ENCODE measurements at places on chromosomes 13 and 19.

- DNase-seq: no peak
Observed at GRCh38 chr19:40813182-40813581, 14.2 kb downstream of the EGLN2 start.

DNA sequence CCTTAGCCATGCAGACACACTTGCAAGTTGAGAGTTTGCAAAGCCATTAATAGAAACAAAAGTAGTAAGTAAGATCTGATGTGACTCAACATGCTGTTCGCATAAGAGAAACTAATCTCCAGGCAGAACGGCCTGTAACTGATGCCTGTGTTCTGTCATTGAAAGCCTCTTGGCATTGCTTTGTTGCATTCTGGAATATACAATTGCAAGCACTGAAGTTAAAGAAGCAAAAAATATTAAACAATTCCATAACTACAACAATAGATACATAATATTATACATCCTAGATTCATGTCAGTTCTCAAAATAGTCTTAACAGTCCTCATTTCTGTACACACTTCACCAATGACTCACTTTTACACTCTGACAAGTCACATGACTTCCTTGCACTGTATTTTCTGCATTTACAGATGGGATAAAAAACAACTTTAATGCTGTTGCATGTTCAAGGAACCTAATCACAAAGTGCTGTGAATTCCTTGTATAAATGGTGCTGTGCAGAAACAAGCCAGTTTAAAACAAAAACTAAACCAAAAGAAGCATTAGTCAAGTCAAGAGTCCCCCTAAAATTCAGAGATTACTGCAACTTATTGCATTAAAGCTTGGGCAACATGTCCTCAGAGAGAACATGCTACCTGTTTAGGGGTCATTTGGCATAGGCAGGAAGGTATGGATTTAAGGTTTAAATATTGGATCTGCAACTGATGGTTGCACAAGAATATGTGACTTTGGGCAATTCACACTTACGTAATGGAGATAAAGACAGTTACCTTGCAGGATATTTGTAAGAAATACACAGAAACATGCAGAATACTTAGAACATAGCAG is 79.5 kb upstream of the SERP2 start:
- no peak for DNase-seq

DNA sequence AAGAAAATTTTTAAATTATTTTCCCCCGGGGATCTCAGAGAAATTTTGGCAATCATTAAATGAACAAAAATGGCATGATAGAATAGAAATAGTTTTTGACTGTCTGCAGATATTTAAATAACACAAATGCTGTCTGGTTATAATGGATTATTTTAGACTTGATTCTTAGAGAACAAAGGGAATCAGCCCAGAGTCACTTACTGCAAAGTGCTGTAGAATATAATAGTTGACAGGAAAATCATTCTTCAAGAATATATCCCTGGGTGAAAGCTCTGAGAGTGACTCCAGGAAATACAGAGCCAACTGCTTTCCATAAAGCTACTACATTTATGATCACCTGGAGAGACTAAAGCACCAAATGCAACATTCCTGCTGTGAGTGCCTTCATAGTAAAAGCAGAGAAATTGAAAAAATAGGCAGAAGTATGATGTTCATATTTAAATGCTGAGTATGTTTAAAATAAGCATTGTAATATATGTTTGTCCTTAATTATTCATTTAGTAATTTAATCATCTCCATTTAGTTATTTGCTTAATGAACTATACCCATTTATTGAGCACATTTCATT is 1765.8 kb downstream of the SLITRK1 start:
- DNase-seq: no peak

DNA sequence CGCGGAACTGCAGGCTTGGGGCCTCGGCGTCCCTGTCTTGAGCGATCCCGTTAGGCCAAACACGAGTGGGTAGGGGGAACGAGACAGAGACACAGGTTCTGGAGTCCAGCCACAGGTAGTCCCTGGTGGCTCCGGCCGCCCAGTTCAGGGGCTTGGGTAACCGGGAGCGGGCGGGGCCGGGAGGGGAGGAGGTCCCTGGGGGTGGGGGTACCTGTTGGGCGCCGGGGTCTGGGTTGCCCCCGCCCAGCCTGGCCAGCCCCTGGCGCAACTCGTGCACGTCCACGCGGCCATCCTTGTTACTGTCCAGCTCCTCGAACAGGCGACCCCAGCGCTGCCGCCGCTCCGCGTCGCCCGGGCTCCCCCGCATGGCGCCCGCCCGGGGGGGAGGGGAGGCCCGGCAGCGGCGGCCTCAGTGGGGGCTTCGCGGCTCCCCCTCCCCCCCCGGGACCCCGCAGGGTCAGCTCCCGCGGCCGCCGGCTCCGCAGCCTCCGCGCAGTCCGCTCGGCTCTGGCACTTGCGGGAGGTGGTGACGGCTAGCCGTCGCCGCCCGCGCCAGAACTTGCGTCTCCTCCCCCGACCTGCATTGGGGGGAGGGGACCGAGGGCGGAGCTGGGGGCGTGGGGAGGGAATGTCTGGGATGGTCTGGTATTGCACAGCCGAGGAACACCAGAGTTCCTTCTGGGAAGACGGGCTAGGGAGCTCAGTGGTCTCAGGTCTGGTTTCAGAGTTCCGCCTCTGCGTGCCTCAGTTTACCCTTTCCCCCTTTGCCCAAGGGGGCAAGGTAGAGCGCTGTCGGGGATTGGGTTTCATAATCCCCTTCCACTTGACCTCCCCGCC is at the start of gene SLC25A23:
TSS of gene SLC25A23 (minus strand) at position 531 of the 837 bp plus-strand sequence. CDS start at position 367, 164 bp downstream.
- DNase-seq: peak; percentile 22

DNA sequence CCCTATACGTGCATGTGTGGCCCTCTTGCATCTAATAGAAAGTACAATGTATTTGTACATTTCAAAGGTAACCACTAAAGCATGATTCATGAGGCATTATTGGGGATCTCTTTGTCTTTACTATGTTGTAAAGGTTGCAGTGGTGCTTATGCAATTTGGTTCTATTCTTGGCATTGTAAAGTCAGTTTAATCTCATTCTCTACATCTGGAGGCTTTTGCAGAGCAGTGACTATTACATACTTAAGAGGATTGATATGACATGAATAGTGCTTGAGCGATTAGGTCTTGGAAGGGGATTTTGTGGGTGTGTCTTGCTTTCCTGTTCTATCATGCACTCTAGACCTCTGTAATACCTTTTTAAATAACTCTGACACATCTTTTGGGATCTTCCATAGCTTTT is 610.0 kb downstream of the EFNB2 start:
- no peak for DNase-seq

- DNase-seq: no peak
Observed at GRCh38 chr13:104837756-104838155, 1697.7 kb downstream of the EFNB2 start.

- no peak for DNase-seq
Observed at GRCh38 chr13:90706631-90707030, 640.9 kb upstream of the MIR17HG start.

DNA sequence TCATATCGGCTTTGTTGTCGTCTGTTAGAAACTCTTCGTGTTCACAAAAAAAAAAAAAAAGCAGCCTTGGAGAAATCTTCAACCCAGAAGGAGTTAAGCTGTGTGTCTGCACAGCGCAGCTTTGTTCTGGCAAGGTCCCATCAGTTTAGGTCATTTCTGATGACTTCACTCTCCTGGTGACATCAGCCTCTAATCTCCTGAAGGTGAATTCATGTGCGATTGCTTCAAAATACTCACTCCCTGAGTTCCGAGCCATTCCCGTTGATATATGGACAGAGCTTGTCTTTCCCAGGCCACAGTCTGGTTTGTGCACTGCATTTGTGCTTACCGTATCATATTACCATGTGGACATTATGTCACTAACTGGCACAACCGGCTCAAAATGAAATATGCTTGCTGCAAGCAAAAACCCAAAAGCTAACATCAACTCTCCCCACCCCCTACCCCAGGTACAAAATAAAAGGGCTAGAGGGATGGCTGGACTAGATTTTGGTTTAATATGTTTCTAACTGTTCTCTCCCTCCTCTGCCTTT is 342.4 kb downstream of the KCNRG start:
- no peak for DNase-seq

- no peak for DNase-seq
Observed at GRCh38 chr19:46144756-46145155, 3.3 kb upstream of the IGFL2 start.

DNA sequence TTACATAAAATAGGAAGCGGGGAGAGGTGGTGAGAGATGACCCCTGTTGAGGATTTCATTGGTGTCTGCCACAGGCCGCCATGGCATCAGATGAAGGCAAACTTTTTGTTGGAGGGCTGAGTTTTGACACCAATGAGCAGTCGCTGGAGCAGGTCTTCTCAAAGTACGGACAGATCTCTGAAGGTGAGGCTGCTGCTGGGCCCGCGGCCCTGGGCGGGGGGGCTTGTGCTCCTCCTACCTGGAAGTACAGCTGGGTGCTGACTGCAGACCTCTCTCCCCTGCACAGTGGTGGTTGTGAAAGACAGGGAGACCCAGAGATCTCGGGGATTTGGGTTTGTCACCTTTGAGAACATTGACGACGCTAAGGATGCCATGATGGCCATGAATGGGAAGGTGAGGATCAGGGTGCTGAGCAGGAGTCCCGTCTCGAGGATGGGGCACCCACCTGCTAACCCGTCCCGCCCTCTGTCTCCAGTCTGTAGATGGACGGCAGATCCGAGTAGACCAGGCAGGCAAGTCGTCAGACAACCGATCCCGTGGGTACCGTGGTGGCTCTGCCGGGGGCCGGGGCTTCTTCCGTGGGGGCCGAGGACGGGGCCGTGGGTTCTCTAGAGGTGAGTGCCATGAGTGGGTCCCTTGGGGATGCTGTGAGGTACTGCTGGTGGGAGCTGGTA is 1.9 kb downstream of the CIRBP start:
- DNase-seq: no peak

- no peak for DNase-seq
Observed at GRCh38 chr13:45474584-45475454, 10.1 kb downstream of the COG3 start.

DNA sequence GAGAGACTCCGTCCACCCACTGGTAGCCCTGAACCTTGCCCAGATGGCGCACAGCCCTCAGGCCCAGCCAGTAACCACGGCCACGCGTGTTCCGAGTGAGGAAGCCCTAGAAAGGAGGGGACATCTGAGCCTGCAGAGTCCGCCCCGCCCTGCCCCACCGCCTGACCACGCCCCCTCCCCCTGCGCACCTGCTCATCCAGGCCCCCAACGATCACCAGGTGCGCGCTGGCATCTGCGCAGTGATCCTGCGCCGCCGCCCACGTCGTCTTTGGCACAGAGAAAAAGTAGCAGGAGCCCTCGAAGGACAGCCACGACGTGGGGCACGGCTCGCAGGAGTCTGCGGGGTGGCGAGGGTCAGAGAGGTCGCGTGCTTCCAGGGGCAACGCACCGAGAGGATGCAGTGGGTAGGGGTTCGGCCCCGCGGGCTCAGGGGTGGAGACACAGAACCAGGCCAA is 2.1 kb downstream of the CLEC4G start:
- DNase-seq: no peak
